ENCODE measurements at places on chromosomes 2 and 18.

GRCh38 chr2:88131201-88131998 is 3.5 kb upstream of the FABP1 start:
- no peak for DNase-seq

GRCh38 chr2:9650119-9650821 is 19.5 kb upstream of the YWHAQ start:
- no peak for DNase-seq

- no peak for DNase-seq
Observed at GRCh38 chr18:46156124-46156745, 52.0 kb downstream of the HAUS1 start.

GRCh38 chr2:84880395-84880644 is 564 bp downstream of the TRABD2A start:
- DNase-seq: no peak

DNA sequence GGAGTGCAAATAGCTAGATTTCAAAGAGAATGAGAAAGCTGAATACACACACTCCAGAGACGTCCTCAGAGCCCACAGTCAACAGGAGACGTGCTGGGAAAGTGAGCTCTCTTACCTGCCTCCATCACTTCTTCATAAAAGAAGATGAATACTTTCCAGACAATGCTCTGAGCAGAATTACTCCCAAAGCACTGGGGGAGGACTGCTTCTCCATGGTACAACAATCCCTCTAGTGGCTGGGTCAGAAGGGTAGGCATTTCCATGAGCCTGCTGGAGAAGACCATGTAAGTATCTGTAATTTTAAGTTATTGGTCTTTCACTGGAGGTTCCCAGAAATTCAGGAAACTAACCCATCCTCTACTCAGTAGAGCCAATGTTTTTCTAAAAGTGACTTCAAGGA is 190.3 kb downstream of the RBM43 start:
- DNase-seq: peak; percentile 60

DNA sequence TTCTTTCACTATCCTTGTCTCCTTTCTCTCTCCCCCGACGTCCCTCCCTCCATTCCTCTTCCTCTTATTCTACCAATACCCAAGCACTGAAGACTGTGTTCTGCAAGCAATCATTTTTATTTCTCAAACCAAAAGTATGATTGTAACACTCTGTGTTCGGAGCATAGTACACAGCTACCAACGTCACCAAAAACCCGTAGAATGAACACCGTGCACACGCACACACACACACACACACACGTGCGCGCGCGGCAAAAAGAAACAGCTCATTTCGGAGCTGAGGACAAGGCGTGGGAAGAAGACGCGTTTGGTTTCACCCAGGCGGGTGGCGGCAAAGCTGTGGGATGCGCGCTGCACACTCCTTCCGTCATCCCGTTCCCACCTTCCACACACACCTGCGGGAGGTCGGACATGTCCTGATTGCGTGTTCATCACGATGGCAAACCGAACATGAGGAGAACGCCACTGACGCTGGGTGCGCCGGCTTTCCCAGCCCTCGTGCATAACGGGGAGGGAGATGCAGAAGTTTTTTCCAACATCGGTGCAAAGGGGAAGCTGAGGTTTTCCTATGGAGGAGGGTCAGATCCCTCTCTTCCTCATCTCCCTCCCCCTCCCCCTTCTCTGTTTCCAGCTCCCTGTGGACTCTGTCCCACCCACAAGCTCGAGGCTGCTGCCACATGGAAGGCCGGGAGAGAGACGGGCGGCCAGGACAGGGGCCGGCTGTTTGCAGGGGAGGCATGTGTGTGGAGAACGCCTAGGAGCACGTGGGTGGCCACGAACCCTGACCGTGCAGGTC is 20.4 kb downstream of the MBP start:
- no peak for DNase-seq

DNA sequence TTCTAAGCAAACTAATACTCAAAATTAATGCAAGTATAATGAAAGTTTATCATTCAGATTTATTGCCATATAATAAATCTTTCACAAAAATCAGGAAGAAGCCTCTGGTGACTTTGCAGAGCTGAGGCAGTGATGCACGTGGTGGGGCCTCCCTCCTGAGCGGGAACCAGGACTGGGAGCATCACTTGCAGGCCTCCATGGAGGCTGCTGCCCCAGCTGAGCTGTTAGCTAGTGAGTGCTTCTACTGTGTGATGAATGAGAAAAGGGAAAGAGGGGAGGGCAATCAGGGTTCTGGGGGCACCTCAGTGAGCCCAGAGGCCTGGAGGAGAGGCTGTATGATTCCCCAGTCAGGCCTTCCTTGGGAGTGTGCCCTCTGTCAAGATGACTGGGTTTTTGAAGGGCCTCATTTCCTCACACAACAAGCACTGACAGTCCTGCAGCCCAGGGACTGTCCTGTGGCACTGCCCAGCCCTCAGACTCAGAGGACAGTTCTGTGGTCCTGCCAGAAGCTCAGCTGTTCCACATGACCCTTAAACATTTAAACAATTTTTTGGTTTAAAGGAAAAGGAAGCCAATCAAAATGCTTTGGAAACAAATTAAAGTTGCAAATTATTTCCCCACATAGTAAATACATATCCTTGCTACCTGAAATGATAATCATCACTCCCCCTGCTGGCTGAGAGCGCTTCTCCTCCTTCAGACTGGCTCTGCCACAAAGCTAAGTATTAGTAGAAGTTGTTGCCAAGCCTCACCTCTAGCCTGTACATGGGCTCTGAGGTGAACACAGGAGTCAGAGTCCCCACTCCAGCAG is 90.9 kb upstream of the SMAD7 start:
- DNase-seq: peak; percentile 65

GRCh38 chr18:76486574-76486973 is 8.5 kb downstream of the ZNF516 start:
- DNase-seq: no peak

GRCh38 chr2:165109915-165110314 is 93.9 kb downstream of the SCN3A start:
- DNase-seq: no peak

DNA sequence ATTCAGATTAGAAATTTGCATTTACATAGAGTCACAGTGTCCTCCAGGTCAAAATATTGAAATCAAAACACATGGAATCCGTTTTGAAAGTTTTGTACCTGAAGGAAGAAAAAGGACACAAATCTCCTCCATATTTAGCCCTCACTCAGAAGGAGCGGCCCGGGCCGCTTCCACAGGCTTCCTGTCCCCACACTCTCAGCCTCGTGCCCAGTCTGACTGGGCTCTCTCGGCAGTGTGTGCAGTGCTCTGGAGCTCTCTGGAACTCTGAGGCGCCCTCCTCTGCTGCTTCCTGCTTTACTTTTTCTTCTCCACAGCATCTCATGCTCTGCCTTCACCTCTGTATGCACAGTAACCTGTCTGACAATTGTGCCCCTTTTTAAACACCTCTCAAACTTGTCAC is 22.2 kb upstream of the ZFP36L2 start:
- no peak for DNase-seq

DNA sequence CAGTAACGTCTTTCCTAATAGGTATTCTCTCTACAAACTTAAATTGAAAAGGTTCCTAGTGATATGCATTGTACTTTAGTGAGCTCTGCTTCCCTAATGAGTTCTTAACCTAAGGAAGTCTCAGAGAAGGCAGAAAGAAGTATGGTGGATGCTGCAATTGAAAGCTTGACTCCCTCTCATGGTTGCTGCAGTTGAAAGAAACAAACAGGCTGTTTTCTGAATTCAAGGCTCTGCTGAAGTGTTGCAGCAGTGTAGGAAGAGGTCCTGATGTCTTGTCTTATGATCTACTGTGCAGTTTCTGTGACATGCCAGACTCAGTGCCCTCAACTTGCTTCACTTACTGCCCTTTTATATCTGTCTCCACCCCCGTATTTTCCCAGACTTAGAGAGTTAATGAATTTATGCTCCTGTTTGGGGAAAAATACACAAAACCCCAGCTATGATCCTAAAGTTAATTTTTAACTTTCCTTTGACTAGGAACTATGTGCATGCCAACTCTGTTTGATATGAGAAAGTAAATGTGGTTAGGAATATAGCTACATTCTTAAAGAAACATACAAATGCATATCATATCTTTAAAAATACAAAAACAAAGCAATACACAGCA is 655.3 kb upstream of the FAM98A start:
- no peak for DNase-seq

DNA sequence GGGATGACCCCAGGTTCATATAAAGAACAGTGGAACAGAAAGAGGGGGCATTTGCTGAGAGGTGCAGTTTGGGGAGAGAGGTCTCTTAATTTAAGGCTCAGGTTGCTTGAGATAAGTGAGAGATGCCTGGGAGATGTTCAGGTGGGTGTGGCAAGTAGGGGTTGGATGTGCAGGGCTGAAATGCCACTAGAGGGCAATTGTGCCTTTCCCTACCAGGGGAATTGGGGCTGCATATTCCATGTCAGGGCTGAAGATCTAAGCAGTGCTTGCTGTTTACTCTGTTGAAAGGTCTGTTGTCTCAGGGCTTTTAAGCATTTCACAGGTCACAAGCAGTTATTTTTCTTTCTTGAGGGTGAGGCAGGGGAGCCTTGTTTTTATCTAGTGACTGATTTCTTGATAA is 7.8 kb downstream of the CCDC85A start:
- peak; percentile 77 for DNase-seq

- no peak for DNase-seq
Observed at GRCh38 chr2:165793161-165793778, 777 bp downstream of the GALNT3 start.

DNA sequence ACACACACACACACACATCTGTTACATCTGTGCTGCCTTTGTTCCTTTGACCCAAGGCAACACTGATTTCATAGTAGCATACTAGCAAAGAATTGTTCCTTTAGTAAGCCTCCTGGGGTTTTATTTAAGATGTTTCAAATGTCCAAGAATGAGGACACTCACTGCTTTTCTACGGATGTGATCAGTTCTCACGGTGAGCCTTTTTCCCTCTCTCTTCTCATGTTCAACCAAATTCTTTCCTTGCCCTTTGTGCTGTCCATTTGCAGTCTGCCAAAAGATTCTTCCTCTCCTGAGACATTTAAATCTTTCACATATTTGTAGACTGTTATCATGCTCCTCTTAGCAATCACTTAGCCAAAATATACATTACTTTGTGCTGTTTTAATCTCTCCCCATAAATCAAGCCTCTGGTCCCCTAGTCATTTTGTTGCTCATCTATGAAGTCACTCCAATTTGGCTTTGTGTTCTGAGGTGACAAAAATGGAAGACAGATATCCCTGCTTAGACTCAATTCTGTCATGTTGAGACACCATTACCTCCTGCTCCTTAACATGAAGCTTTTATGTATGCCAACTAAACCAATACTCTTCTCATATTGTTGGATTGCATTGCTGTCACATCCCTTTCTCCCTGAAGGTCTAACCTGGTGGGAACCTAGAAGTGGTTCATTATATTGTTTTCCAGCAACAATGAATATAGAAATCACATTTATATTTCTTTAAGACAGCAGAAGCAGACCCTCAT is 1605.3 kb upstream of the ACVR2A start:
- DNase-seq: peak; percentile 54

GRCh38 chr2:86747711-86748639 is 27.9 kb downstream of the RMND5A start:
- peak; percentile 76 for DNase-seq

DNA sequence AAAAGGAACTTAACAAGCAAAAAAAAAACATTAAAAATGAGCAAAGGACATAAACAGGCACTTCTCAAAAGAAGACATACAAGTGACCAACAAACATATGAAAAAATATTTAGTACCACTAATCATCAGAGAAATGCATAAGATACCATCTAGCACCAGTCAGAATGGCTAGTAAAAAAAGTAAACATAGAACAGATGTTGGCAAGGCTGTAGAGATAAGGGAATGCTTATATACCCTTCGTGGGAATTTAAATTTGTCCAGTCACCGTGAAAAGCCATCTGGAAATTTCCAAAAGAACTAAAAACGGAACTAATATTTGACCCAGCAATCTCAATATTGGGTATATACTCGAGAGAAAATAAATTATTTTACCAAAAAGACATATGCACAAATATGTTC is 1751.3 kb upstream of the LRRTM1 start:
- DNase-seq: no peak

DNA sequence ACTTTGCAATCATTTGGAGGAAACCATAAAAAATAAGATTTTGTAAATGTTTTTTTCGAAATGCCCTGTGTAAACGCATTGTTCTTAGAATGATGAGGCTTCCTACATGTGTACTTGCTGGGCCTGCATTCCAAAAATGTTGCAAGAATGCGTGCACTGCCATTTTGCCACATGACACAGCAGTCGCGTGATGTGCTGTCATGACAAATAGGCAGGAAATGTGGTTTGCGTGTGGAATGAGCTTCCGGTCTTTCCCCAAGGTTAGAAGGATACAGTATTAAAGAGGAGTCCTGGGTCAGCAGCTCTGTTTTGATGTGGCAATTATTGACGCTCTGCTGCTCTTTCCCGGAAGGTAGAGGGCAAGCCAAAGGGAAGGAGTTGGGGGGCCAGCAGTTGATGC is 18.1 kb upstream of the SERPINB2 start:
- peak; percentile 72 for DNase-seq

- DNase-seq: no peak
Observed at GRCh38 chr2:137181370-137181769, 416.0 kb downstream of the THSD7B start.

- no peak for DNase-seq
Observed at GRCh38 chr2:135043345-135043744, 3.9 kb downstream of the MAP3K19 start.

GRCh38 chr2:85539361-85540132 is 579 bp downstream of the MAT2A start:
- DNase-seq: peak; percentile 80

DNA sequence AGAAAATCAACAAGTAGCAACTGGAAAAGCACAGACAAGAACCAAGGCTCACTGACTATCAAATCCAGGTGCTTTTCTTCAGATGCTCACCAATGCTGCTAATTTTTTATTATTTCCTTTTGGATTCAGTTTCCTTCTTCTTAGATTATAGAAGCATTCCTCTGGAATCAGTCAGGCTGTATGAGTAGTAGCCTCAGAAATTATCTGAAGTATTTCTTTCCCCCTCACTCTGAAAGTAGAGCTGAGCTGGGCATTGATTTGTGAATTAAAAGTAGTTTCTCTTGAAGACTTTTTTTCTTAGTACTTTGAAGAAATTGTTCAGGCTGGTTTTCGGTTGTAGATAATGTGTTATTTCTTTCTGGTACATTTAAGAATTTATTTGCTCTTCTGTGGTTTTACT is 273.7 kb downstream of the NOL4 start:
- DNase-seq: no peak

DNA sequence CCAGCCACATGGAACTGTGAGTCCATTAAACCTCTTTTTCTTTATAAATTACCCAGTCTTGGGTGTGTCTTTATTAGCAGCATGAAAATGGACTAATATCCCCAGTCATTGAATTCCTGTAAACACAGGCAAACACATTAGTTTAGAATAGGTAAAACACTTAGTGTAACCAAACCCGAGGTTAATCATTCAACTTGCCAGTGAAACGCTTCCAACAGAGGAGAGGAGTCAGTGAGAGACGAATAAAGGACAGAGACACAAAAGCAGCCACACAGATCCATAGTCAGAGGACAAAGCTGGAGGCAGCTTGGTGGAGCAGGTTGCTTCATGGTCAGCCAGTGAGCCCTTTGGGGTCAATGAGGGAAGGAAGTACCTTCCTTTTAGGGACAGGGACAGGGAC is 348.1 kb downstream of the TGIF1 start:
- DNase-seq: no peak

- DNase-seq: peak; percentile 11
Observed at GRCh38 chr2:229169751-229170150, 101.3 kb downstream of the PID1 start.

- DNase-seq: no peak
Observed at GRCh38 chr18:74419761-74420160, 37.3 kb downstream of the DIPK1C start.

GRCh38 chr2:35082072-35082471 is 1273.5 kb upstream of the CRIM1 start:
- no peak for DNase-seq
